ENCODE measurements at places on chromosomes 5 and 9.

DNA sequence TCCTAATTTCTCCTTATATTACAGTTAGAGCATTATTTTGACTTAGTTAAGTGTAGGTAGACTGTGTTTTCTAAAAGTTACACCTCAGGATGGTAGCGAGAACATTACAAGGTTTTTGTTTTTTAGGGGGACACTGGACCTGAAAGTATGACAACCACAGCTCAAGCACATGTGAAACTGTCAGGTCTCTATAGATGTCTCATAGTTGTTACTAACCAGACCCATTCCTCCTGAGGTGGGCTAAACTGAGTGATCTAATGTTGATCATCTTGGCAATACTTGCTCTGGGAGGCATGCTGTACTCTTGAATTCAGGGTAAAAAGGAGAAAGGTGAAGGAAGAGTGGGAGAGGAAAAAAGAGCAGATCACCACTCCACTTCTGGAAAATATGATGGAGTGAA lies 196.6 kb upstream of the RASEF start:
- H3K4me3 ChIP-seq: no peak overlapping the region
- no peaks in the 10 kb centered on the region for H3K4me1 ChIP-seq
- H3K27ac ChIP-seq: no peak overlapping the region

DNA sequence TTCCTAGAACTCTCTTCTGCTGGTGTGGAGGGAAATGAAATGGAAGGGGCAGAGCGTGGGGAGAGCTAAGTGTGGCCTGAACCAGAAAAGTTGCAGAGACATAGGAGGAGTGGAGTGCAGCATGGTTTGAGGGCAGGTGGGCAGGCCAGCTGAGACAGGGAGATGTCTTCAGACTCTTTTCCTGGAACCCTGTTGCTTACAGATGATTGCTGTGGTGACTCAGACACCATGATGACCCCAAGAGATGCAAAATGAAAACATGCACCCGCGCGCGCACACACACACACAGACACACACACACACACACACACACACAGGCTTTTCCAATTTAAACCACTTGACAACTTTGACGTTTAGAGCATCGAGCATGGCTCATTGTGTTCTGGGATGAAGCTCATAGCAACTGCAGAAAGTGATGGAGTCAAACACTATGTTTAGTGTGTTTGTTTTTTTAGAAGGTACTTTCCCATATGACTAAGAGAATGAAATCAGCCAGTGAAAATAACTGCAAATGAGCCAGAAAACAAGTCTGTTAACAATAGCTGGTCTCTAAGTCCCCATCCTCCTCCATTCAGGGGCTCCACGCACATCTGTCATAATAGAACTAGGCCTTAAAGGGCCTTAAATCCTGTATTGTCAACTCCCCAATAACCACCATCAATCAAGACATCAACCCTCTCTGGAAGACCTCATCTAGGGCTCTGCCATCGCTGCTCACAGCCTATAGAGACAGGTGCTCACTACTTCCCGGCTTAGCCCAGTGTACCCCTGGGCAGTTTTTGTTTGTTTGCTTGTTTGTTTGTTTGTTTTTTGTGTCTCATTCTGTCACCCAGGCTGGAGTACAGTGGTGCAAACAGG lies 9.6 kb downstream of the TMOD1 start:
- no peak for DNase-seq
- H3K27ac ChIP-seq: peak overlapping the region; percentile 34
- H3K27me3 ChIP-seq: no peaks in the 10 kb centered on the region
- H3K4me3 ChIP-seq: no peak overlapping the region

DNA sequence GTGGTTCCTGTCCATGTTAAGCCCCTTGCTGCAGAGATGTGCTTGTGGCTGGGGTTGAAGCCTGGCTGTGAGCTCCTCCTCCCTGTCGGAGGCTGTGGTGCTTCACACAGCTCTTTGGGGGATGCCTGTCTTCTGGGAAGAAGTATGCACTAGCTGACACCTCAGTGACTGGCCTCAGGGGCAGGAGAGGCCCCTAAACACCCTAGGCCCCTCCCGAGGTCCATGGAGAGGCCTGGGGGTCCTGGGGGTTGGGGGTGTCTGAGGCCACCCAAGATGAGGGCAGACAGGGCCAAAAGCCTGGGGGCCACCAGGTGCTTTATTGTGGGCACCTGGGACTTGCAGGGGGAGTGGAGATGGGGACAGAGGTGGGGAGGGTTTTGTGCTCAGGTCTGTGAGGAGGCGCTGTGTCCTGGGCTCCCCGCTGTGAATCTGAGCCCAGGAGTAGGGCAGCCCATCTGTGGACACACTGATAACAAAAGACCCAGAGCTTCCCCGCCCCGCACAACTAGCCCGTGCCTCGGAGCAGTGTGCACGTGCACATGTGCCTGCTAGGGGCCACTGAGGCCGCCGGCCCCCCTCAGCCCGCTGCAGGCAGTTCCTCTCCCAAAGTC lies 92.0 kb downstream of the PHF2 start:
- peaks cover 67% of the 10 kb centered on the region for H3K36me3 ChIP-seq
- no peaks in the 10 kb centered on the region for H3K4me1 ChIP-seq
- H3K27ac ChIP-seq: no peak overlapping the region
- no peaks in the 10 kb centered on the region for H3K27me3 ChIP-seq

DNA sequence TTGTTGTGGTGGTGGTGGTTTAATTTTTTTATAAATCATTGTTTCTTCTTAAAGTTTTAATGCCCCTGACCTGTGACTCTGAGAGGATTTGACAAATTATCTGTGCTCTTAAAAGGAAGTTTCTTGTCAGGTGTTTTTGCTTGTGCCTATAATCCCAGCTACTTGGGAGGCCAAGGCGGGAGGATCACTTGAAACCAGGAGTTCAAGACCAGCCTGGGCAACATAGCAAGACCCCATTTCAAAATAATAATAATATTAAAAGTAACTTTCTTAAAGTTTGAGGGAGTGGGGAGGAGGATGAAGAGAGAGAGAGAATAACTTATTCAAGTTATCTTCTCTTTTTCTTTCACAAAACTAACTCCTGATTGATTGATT lies 12.2 kb upstream of the ERMP1 start:
- H3K27me3 ChIP-seq: no peaks in the 10 kb centered on the region
- no peak overlapping the region for H3K27ac ChIP-seq
- H3K36me3 ChIP-seq: peaks cover 6% of the 10 kb centered on the region
- DNase-seq: no peak

GRCh38 chr9:87720173-87720572 lies 5.7 kb upstream of the CTSL start:
- no peak for DNase-seq
- H3K27ac ChIP-seq: no peak overlapping the region
- H3K4me1 ChIP-seq: no peaks in the 10 kb centered on the region
- no peak overlapping the region for H3K4me3 ChIP-seq
- H3K27me3 ChIP-seq: no peaks in the 10 kb centered on the region
- no peaks in the 10 kb centered on the region for H3K36me3 ChIP-seq

- H3K27me3 ChIP-seq: no peaks in the 10 kb centered on the region
- no peaks in the 10 kb centered on the region for H3K4me1 ChIP-seq
- H3K36me3 ChIP-seq: no peaks in the 10 kb centered on the region
- H3K4me3 ChIP-seq: no peak overlapping the region
Measured at GRCh38 chr5:7815892-7816534, 34.9 kb downstream of the CFAP90 start.

GRCh38 chr5:76229900-76230299 lies 146.7 kb downstream of the SV2C start:
- no peak overlapping the region for H3K27ac ChIP-seq
- H3K27me3 ChIP-seq: no peaks in the 10 kb centered on the region
- no peak for DNase-seq
- H3K36me3 ChIP-seq: no peaks in the 10 kb centered on the region

All from tibial artery (tissue), 4 donors.